BJ (cell line): ENCODE measurements at places on chromosomes 2 and 18.

- no peak for DNase-seq
Measured at GRCh38 chr2:65731476-65731875, 299.1 kb upstream of the SPRED2 start.

DNA sequence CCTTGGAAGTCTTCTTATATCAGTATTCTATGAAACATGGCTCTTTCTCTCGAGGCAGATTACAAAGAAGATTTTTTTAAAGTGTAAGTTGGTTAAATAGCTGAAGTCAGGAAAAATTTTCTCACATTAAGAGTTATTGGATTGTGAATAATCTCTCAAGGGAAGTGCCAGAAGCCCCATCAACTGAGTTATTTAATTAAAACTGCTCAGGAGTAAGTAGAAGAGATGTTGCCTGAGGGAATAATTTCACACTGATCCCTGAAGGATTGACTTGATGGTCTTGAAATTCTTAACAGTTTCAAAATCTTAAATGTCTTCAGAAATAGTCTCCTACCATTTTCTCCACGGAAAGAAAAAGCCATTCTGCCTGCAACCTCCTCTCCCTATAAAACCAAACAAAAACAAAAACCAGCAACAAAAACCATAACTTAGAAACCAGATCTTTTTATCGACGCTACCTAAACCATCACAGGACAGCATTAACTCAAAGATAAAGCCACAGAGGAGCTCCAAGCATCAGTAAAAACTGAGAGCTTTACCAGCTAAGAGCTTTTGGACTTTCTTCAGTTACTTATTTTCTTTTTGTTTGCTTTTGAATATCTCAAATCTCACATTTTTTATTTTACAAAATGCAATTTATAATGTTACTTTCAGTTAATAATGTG, 12.9 kb downstream of the CD226 start:
- DNase-seq: no peak

DNA sequence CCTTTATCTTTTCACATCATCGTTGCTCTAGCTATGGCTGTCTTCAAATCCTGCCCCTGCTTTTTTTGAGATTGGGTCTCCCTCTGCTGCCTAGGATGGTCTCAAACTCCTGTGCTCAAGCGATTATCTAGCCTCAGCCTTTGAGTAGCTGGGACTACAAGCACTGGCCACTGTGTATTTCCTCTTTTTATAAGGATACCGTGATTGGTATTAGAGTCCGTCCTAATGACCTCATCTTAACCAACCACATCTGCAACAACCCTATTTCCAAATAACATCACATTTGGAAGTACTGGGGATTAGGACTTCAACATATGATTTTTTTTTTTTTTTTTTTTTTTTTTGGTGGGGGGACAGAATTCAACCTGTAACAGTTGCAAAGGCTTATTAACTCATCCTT, 9.1 kb downstream of the RESP18 start:
- DNase-seq: no peak

- DNase-seq: no peak
Measured at GRCh38 chr2:193294371-193294770, 1099.6 kb upstream of the TMEFF2 start.

GRCh38 chr18:24726727-24727492, 266.5 kb downstream of the HRH4 start:
- DNase-seq: no peak

DNA sequence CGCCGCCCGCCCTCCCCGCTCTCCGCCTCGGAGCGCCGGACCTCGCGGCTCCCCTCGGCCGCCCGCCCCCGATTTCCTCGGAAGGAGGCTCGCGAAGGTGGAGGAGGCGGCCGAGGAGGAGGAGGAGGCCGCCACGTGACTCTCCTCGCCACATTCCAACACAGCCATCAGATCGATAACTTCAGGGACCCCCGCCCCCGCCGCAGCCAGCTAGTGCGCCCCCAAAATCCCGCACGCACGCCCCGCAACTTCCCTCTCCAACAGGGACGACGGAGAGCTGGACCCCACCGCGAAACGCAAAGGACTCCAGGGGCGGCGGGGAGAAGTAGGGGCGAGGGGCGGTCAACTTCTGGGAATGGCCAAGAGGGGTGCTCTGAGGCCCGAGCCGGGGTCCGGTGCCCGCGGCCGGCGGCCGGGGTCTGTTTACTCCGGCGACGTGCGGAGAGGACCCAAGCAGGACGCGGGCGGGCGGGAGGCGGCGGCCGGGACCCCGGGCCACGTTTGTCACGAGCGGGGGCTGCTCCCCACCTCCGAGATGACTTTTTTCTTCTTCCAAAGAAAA, 2.0 kb downstream of the ZNF521 start:
- DNase-seq: no peak

GRCh38 chr2:128384446-128384845, 65.8 kb upstream of the HS6ST1 start:
- DNase-seq: no peak

DNA sequence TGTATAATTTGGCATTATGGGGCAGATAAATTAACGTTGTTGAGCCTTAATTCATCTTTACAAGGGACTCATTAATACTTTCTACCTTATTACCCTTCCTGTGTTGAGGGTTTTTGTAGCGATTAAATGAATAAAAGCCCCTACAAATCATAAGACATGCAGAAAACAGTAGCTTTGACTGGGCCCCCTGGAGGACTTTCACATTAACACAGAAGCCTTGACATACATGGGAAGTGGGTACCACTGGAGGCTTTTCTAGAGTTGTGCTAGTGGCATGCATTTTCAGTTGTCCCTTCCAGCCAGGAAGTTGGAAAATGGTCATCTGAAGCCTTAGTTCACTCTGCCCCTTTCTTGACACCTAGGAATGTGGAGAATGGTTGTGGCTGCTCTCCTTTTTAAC, 30.2 kb downstream of the MTA3 start:
- DNase-seq: no peak

DNA sequence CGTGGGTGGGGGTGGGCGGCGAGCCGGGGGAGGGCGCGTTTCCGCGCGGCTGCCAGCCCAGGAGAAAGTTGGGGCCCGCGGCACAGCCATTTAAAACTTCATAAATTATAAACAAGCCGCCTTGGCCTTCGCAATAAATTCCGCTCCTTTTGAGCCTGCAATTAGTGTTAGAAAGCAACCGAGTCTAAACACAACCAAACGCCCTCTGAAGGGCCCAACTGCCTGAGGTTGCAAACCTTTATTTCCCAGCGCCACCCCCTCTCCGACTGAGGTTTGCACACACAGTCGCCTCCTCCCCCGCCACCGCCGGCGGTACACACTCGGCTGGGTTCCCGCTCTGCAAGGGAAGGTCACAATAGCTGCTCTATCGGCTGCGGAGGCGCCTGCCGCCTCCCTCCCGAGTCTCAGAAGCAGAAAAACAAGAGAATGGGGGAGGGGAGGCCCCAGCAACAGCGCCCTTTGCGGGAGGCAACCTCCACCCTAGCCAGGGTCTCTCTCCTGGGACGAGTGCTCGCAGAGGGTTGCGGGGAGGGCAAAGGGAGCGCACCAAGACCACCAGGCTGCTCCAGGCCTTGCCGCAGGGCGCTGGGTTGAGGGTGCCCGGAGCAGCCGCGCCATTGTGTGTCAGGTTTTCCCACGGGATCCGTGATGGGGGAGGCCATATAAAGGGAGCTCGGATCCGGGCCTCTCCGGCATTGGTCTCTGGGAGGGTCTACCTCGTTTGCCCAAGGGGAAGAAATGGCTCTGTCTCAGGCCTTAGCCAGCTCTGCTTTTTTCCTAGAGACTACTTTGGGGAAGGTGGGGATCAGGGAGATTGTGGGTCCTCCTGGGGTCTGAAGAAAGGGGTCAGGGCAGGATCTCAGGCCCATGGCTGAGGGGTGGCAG, 13.4 kb upstream of the HOXD1 start:
- no peak for DNase-seq

GRCh38 chr2:152655880-152656279, 61.4 kb downstream of the PRPF40A start:
- DNase-seq: no peak

- no peak for DNase-seq
Measured at GRCh38 chr2:98552499-98553179, 55.7 kb downstream of the COA5 start.

DNA sequence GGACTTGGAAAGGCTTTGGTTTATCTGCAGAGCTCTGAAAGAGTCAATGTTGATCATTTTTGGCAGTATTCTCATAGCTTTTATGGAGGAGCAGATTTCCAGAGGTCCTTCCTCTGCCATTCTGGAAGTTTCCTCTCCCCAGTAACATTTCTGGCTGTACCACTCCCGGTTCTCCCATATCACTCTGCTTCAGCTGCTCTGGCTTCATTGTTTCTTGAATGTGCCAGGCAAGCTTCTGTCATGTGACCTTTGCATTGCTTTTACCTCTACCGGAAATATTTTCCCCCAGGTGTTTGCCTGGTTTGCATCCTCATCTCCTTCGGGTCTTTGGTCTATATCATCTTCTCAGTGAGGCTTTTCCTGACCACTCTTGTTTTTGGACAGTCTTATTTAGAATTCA, 12.4 kb downstream of the PCYOX1 start:
- no peak for DNase-seq

GRCh38 chr2:237627441-237628246, at the start of gene LRRFIP1:
Gene LRRFIP1, plus strand, starts transcription at chr2:237627587. Its CDS starts 58 bp downstream, at chr2:237627645.
- DNase-seq: no peak

- no peak for DNase-seq
Measured at GRCh38 chr2:2705871-2706270, 374.8 kb upstream of the MYT1L start.

- DNase-seq: no peak
Measured at GRCh38 chr2:166792808-166793207, 95.5 kb upstream of the XIRP2 start.

GRCh38 chr2:106745468-106745867, 140.5 kb downstream of the ST6GAL2 start:
- no peak for DNase-seq

DNA sequence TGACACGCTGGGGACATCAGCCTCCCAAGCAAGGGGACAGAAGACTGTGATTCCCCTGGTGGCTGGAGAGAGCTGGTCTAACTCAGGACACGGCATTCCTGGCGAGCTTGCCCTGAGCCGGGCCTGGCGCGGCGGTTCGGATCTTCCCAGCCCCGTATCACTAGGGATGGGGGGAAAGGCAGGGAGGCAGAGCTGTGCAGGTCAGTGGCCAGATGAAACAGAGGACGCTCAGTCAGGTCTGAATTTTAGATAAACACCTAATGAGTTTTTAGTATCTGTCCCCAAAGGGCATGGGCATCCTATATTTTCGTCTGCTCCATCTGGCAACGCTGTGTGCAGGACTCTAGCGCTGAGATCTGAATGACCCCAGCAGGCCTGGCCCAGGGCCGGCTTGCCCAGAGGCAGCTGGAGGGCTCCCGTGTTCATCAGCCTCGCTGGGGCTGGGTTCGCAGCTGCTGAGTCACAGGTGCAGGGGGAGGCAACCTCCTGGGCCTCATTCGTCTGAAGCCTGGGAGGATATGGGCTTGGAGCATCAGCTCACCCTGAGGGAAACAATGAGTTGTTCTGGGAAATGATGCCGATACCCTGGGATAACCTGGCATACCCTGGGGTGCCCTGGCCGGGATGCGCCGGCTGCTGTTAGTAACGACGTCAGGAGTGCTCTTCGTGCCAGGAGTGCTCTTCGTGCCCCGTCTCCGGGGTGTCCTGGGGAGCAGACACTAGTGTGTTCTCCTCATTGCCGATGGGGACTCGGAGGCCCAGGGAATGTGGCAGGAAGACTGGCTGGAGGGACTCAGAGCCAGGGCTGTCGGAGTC, 48.1 kb upstream of the HPCAL1 start:
- no peak for DNase-seq

- no peak for DNase-seq
Measured at GRCh38 chr2:169909376-169909775, 82.1 kb downstream of the UBR3 start.

DNA sequence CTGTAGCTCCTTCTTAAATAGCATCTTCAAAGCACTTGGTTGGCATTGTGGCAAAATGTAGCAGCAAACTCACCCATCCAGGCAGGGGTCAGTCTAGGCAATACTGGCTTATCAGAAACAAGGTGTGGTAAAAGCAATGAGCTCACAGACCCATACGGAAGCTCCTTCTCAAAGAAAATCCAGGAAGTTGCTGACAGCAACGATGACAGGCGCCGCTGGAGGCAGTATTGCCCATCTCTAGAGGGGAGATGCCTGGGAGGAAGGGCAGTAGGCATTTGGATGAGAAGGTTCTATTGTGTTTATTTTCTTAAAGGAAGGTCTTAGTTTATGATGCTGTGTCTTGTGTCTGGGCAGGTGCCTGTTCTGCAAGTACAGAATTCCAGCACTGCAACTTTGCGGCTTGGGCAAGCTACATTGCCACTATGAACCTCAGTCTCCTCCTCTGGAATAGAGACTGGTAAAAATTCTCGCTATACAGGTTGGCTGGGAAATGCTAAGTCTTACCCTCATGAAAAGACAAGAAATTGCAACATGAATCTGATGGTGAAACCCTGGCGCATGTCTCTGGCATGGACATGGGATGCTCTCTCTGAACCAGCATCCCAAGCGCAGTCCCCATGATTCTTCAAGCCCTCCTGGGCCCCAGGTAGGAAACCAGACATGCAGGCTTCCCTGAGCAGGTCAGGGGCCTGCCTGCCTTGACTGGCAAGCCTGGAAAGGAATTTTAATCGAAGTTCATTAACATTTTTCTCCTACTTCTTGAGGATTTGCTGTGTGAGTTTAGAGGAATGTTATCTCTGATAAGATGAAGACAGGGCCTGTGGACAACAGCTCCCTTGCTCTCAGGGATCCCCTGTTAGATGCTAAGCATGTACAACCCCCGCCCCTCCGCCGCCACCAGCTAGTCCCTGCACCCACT, 156.0 kb downstream of the TFCP2L1 start:
- no peak for DNase-seq

GRCh38 chr18:40501026-40501425, 1454.0 kb upstream of the PIK3C3 start:
- DNase-seq: no peak

DNA sequence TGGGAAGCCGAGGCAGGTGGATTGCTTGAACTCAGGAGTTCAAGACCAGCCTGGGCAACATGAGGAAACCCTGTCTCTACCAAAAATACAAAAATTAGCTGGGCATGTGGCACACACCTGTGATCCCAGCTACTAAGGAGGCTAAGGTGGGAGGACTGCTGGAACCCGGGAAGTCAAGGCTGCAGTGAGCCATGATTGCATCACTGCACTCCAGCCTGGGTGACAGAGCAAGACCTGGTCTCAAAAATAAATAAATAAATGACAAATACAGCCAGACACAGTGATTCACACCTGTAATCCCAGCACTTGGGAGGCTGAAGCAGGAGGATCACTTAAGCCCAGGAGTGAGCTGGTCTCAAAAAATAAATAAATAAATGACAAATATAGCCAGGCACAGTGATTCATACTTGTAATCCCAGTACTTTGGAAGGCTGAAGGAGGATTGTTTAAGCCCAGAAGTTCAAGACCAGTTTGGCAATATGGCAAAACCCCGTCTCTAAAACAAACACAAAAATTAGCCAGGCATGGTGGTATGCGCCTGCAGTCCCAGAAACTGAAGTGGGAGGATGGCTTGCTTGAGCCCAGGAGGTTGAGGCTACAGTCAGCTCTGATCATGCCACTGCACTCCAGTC, 6.2 kb downstream of the KANSL3 start:
- DNase-seq: no peak

DNA sequence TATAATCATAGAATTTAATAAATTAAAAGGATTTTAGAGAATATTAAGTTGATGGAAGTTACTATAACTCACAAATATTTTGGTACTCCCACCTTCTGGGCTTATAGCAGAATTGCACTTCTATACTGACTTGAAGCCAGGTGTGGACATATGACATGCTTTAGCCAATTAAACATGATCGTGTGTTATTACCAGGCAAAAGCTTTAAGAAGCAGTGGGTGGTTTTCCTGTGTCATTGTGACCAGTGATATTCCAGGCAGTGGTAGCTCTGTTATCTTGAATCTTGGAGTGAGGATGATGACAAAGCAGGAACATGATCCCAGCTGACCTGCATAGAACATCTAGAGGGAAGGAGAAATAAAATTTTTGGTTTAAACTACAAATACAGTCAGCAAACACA, 370.9 kb upstream of the ZEB2 start:
- DNase-seq: no peak
